Activated T-helper 1 cell treated with Interleukin-2 at 50 U/mL for 16 hours (primary cell): ENCODE measurements at places on chromosomes 12 and 14.

- no peak for DNase-seq
Measured at GRCh38 chr14:70567791-70568190, 32.7 kb downstream of the MED6 start.

DNA sequence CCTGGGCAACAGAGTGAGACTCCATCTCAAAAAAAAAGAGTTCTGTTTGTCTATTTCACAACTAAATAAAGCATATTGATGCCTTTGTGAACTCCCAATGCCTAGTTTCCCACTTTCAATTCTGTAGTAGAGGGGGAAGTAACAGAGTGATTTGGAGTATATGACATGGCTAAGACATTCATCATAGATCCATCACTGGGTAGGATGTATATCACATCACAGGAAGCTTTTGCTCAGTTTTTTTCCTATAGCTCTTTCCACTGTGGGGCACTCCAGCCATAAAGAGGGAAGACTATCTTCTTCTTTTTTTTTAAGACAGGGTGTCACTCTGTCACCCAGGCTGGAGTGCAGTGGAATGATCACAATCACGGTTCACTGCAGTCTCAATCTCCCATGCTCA lies 154.0 kb upstream of the BCL2L14 start:
- no peak for DNase-seq

DNA sequence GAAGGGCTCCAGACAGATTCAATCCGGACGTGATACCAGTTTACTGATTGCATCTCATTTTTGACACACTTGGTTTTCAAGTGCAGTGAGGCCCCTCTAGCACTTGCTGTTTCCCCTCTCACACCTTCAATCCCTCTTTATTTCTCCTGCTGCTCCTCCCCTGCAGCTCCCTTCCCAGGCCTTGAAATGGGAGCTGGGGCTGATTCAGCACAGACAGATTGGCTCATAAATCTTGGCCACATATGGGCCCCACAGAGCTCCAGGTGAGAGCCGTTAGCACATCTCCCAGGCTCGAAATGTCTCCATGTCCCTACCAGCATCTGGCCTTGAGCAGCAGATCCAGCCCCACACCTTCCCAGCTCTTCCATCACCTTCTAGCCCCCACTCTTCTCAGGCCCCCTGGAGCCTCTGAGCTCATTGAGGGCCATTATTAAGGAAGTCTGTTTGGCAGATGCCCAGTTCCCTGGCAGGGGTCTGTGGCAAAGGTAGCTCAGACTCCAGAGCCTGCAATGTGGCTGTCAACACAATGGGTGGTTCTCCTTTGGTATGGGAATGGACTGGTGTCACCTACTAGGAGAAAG lies 220.3 kb upstream of the FKBP4 start:
- no peak for DNase-seq

DNA sequence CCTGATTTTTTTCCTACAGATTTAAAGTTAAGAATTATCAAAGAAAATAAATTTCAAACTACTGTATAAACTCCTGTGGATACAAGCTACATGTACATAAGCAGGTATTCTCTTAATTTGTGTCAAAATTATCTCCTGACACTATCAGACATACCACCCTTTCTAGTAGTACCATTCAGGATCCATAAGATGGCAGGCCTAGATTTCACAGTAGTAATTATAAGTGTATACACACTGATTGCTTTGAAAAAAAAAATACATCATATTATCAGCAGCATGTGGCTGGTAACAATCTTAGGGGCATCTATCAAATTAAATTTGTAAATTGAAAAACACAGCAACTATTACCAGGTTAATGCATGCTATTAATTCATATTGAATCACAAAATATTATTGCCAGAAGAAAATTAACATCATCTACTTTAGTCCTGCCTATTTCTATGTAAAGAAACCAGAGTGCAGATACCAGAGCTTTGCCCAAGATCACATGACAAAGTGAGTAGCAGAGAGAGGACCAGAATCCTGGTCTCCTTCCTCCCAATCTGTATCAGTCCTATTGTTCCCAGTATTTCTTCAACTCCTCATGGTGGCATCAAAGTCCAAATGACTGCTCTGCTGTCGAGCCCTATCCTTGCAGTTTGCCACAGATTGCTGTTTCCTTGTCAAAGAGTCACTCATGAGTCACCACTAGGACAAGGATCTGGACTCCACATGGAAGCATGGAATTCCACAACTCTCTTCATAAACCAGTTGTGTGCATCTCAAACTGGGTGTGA lies 27.7 kb upstream of the CALM1 start:
- DNase-seq = no peak

DNA sequence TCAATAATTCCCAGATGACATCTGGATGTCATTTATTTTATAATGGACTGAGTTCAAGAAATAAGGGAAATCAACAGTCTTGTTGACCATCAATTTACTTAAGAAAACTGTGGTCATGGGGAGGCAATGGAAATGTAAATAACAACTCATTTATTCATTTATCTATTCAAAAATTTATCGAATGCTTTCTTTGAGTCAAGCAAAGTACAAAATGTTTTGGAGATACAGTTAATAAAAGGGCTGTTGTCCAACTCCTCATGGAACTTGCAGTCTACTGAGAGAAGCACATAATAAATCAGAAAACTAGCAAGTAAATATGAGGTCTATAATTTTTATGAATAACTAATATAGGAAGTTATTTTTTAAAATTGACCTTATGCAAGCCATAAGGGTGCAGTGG lies 65.5 kb upstream of the KITLG start:
- no peak for DNase-seq

DNA sequence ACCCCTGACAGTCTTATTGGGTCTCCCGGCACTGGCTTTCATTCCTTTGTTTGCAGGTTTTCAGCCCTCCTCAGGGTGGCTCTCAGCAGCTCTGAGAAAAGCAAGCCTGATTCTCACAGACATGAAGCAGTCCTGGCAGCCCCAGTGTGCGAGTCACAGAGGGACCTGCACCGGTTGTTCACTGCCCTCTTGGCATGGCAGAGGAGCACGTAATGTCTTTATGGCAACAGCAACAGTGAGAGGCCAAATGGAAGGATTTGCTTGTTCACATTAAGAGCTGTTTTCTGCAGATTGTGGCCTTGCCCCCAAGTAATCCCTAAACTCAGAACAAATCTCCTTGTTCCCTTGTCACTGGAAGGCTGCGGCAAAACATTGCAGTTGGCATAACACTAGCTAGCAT lies 3.4 kb downstream of the KCNA5 start:
- no peak for DNase-seq

- DNase-seq = no peak
Measured at GRCh38 chr14:73170686-73171085, 34.4 kb downstream of the PSEN1 start.

GRCh38 chr12:21308785-21309184 lies 25.9 kb downstream of the SLCO1A2 start:
- no peak for DNase-seq

DNA sequence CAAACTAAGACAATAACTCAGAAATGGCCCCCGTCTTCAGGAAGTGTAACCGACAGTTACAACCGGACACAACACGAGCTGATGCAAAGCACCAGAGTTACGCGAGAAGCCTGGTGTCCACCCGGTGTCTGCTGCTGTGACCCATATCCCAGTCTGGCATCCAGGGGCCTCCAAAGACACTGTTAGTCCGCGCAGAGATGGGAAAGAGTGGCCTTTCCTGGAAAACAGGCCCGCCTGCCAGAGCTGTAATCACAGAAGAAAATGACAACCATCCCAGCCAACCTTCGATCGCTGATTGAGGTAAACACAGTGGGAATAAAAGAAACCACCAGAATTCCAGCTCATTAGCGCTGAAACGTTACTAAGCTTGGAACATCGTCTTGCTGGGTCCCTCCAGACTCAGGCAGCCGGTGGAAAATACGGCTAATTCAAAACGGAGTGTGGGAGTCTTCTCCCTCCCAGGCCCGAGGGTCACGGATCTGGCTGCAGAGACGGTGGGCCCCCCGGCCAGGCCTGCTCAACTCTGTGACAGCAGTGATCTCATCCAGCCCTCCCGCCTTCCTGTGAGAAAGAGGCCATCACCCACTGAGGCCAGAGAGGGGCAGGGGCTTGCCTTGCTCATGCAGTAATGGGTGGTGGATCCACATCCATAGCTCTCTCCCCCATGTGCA lies 273.9 kb upstream of the RTL1 start:
- no peak for DNase-seq

GRCh38 chr12:8127138-8127537 lies 3.7 kb downstream of the CLEC4A start:
- DNase-seq = no peak

DNA sequence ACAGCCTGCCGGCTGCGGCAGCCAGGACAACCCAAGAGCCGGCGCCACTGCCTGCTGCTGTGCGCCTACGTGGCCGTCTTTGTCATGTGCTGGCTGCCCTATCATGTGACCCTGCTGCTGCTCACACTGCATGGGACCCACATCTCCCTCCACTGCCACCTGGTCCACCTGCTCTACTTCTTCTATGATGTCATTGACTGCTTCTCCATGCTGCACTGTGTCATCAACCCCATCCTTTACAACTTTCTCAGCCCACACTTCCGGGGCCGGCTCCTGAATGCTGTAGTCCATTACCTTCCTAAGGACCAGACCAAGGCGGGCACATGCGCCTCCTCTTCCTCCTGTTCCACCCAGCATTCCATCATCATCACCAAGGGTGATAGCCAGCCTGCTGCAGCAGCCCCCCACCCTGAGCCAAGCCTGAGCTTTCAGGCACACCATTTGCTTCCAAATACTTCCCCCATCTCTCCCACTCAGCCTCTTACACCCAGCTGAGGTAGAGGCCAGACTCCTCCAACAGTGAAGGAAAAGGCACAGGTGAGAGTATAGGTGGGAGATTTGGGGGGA lies 10.3 kb downstream of the ZBTB39 start:
- no peak for DNase-seq

- no peak for DNase-seq
Measured at GRCh38 chr12:121781484-121781997, 11.9 kb downstream of the RHOF start.

GRCh38 chr12:123269395-123269892 lies 2.2 kb downstream of the CDK2AP1 start:
- DNase-seq = no peak

- no peak for DNase-seq
Measured at GRCh38 chr12:113815031-113815430, 151.1 kb downstream of the RBM19 start.

- DNase-seq = no peak
Measured at GRCh38 chr12:113242026-113242418, 20.8 kb downstream of the TPCN1 start.

DNA sequence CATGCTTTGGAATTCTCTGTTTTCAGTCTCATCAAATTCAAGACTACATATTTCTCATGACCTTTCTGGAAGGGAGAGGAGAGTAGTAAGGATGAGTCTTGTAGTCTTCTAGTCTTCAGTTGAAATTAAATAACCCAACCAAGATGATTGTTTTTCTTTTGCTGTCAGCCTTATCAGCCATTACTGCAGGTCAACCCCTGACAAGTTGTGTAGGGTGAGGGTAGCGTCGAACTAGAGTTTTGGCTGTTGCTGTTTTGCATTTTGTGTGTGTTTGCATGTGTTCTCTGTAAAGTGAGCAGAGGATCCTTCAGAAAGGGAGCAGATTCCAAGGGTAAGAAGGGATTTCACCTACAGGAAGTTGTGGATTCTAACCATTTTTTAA lies 28.4 kb downstream of the DIP2B start:
- no peak for DNase-seq

- DNase-seq = no peak
Measured at GRCh38 chr14:81062816-81063215, 107.4 kb downstream of the TSHR start.

DNA sequence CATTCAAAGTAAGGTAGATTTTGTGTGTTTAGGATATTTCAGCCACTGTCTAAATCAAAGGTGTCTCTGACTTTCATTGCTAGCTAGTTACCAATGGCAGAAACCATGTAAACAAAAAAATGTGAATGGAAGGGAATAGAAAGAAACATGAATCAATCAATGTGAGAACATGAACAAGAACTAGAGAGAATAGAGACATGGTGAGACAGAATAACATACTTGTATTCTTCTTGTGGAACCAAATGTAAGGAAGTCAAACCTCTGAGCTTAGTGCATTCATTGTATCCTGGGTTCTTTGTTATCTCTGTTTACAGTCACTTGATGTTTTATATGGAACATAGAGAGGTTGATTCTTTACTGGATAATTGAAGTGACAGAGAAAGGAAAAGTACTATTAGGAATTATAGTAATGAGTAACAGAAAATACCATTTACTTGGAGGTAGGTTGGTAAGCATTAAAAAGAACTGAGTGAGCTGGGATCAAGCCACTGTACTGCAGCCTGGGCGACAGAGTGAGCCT lies 2.6 kb upstream of the WNK1 start:
- DNase-seq = no peak

DNA sequence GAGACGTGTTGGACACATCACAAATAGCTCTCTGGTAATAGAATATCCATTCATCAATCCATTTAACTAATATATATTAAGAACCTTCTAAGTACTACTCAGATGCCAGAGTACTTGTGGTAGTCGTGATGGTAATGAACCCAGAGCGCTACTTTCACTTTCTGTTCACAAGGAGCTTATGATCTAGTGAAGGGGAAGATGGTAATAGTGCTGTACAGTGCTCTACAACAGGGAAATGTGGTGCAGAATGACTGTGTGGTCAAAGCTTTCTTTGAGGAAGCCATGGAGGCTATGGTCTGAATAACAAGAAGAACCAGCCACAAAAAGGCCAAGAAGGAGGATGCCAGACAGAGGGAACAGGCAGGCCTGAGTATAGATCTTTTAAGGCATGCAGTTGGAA lies 212.0 kb downstream of the PTPRO start:
- no peak for DNase-seq

DNA sequence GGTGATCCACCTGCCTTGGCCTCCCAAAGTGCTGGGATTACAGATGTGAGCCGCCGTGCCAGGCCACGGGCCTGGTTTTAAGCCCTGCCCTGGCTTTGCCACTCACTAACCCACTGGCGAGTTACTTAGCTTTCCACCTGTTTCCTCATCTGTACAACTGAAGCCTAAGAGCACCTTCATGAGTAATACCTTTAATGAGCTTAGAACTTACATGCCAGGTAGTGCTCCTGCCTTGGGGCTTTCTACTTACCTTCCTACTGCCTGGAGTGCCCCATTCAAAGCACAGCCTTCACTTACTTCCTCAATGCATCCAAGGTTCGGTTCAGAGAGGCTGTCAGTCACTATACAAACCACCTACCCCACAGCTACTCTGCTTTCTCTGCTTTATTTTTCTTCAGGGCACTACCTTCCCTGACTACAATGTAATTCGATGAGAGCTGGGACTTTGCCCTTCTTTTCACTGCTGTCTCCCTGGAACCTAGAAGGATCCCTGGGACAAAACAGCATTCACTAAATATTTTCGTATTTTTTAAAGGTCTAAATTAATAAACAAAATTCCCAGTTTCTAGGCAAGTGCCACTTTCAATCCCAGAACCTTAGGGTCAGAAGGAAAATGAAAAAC lies 13.8 kb downstream of the ZCCHC8 start:
- no peak for DNase-seq
